ENCODE measurements at places on chromosomes 3 and 15.

DNA sequence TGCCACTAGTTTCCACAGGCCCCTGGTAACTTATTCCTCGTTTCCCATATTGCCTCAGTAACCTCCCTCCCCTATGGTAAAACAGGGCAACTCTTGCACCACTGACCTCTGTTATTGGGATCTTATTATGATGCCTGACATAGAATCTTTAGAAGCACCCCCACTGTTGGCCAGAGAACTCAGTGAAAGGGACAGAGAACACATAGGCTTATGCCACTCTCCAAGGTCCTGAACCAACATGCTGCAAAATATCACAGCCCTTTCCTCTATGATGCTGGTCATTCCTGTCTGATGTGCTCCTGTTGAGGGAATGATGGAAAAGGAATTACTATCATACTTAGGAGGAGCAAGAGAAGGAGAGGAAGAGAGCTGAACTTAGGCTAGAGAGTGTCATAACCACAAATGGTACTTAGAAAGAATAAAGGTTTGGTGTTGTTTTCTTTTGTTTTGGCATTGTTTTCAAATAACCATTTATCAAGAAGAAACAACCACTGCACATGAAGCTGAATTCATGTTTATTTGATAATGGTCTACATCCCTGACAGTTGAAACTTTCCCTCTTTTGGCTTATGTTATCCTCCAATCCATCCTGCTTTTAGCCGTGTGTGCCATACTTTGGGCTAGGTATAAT is 330.2 kb downstream of the EPHB1 start:
- DNase-seq, result no peak

DNA sequence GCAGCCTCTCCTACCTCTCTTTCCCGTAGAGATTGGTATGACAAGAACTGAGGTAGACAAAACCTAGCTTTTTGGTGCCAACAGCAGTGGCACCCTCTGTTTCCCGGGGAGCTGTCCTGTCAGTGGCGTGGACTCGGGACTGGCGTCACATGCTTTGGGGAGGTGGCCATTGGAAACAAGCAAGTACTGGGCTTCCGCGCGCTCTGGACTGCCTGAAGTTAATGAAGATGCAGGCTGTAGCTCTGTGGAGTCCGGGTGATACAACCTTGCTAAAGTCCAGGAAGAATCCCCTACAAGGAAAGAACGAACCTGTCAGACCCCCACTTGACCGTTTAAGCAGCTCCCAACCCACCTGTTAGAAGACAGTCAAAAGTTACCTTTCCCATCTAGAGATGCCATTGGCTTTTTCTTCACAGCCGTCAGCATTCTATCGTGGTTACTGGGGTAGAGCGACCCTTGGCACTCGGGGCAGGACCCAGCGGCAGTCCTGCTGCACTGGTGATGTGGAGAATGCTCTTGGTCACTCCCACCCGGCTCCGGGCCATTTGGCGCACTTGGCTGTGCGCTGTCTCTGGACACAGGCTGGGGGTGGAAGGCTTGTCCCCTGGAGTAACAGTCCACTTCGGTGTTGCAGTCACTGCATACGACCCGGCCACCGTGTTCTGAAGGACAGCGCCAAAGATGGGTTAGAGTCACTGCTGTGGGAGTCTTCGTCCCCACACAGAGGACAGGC is 120.5 kb downstream of the LRIG1 start:
- no peak for DNase-seq

GRCh38 chr15:74830868-74831267 is 4.4 kb downstream of the CPLX3 start:
- DNase-seq, result no peak

DNA sequence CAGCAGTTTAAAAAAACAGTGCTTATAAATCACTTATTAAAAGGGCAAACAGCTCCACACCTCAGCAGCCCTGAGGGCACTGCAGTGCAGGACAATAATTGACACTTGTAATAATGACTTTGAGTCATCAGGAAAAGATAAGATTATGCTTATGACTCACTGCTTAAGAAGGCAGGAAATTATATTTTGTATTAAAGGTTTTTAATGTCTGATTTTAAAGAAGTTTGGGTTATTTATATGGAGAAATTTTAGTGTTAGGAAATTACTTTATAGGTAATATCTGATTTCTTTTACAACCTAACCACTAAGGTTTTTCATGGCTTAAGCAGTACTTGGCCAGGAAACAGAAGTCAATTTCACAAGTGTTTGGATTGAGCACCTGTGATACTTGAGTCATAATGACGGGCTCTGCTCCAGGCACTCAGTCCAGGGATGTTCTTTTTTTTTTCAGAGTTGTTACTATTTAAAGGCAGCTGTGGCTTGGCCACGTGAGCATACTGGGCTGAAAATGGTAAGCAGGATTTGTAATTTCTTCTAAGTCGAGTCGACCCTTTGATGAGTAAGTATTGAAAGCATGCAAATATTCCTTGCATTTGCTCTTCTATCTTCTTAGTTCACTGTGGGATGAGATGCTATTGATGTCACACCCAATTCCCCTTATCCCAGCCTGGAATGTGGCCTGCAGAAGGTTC is 21.6 kb upstream of the SLC6A20 start:
- DNase-seq, result no peak

GRCh38 chr15:84633311-84634227 is 20.5 kb downstream of the WDR73 start:
- peak; percentile 50 for DNase-seq

DNA sequence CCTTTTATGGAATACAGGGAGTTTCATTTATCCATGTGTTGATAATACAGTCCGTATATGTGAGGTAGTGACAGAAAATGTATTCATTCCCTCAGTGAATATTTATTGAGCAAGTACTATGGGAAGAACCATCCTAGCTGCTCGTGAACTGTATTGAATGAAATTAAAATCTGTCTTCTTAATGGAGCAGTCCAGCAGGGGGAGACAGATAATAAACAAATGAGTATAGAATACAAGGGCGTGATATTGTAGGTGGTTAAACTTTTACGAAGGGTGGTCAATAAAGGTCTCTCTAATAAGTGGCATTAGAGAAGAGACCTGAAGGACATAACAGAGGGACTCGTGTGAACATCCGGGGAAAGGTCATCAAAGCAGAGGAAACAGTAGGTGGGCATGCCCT is 62.7 kb upstream of the OSTN start:
- DNase-seq, result no peak

DNA sequence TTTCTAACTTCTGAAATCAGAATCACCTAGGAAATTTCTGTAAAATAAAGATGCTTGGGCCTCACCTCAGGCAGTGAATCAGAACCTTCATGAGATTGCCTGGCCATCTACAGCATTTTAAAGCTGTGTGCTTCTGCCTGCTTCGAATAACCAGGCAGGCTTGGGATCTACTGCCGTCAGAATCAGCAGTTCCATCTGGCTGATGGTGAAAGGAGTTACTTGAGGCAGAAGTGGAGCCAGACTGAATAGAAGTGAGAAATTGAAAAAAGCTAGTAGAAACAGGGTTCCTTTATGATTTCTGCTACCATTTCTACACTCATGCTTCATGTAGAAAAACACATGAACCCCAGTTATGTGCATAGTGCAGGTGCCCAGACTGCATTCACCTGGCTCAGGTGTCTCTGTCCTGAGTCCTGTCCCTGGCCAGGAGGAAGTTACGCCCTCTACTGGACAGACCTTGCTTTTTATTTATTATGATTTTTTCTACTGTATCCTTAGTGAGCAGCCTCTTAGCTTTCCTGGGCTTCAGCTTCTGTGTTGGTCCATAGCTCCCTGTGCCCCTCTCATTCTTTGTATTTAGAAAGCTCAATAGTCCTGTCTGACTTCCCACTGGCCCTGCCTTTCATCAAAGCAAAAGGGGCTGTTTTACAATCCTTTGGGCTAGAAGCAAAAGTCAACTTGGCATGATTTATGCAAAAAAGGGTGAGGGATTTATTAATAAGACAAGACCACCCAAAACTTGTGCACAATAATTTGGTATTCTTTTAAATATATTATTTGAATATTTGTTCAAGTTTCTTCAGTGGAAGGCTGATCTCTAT is 200.8 kb upstream of the GOLGA6L4 start:
- DNase-seq, result no peak

- no peak for DNase-seq
These were observed 230.7 kb downstream of the SATB1 start for GRCh38 chr3:18194431-18194830.

GRCh38 chr3:135564696-135565095 is 400.8 kb upstream of the PPP2R3A start:
- no peak for DNase-seq

- DNase-seq, result no peak
These were observed 17.0 kb upstream of the ITGB5 start for GRCh38 chr3:124903896-124904834.

DNA sequence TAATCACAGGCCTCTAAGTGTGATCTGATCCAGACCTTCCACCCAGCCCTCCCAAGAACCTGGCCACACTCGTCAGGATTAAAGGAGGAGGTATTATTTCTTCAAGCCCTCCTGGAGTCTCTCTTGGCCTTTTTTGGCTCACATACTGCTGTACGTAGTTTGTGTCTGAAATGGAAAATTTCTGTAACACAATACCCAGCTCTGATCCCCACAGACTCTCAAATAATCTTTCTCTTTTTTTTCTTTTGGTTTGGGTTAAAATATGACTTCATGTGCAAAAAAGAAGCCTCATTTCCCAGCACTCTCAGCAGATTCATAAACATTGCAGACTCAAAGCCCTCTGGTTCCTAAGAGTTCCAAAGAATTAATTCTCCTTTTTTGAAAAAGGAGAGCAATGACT is 96.5 kb upstream of the PHLDB2 start:
- no peak for DNase-seq

GRCh38 chr3:62525281-62525680 is 151.9 kb upstream of the FEZF2 start:
- no peak for DNase-seq

- DNase-seq, result no peak
These were observed 408.6 kb downstream of the GBE1 start for GRCh38 chr3:81352867-81353266.

- DNase-seq, result no peak
These were observed 30.4 kb upstream of the TMCO5A start for GRCh38 chr15:37903919-37904625.

- DNase-seq, result no peak
These were observed 23.8 kb upstream of the CORO2B start for GRCh38 chr15:68554721-68555678.

GRCh38 chr15:79007066-79007465 is 62.2 kb upstream of the CTSH start:
- no peak for DNase-seq

GRCh38 chr3:41198526-41198925 is 779 bp upstream of the CTNNB1 start:
- no peak for DNase-seq

GRCh38 chr3:45311953-45312801 is 76.2 kb upstream of the LARS2 start:
- DNase-seq, result no peak

DNA sequence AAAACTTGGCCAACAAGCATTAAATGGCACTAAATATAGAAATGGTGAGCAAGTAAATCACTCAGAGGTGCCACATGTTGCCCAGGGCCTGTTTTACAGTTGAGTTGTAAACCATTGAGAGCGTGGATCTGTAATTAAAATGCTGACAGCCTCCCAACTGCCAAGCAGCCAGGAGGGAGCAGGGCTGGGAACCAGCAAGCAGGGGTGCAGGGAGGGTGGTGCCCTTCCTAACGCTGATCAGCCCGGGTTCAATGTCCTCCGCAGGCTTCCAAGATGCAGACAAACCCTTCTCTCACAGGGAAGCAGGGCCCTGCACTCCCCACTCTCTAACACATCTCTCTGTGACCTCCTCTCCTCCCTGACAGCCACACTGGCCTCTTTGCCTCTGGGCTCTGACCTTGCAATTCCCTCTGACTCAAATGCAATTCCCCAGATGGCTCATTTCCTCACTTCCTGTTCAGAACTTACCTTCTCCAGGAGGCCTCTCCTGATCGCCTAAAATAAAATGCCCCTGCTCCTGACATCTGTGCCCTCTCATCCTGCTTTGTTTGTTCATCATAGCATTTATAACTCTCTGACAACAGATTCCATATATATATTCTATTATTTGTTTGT is 40.0 kb downstream of the WNT7A start:
- DNase-seq, result no peak

DNA sequence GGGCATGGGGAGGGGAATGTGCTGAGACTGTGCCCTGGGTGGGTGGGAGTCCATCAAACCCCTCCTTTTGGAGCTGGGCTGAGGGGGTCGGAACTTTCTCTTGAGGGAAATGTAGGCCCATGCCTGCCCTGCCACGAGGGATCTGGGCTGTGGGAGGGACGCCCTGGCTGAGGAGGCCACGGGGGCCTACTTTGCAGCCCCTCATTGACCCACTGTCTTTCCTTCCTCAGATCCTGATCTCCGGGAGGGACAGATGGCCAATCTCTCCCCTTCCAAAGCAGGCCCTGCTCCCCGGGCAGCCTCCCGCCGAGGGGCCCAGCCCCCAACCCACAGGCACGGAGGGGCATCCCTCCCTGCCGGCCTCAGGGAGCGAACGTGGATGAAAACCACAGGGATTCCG is 25.3 kb downstream of the LOXL1 start:
- no peak for DNase-seq

- DNase-seq, result no peak
These were observed 36.0 kb downstream of the PSTPIP1 start for GRCh38 chr15:77030928-77031375.

DNA sequence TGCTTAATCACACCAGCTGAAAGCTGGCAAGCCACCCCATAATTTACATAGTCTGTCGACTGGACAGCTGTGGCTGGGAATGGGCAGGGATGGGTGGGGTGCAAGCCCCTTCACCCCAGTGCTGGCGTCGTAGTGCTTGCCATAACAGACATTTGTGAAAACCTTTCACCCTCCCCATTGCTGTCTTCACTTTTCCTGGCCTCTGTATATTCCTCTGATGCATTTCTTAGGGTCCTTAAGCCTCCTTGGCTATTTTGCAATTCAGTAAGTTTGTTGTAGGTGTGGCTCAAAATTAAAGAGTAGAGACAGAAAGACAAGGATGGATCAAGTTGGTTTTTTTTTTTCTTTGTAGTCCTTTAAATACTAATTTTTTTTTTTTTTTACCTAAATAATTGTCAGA is 383.3 kb upstream of the MCTP2 start:
- DNase-seq, result no peak

DNA sequence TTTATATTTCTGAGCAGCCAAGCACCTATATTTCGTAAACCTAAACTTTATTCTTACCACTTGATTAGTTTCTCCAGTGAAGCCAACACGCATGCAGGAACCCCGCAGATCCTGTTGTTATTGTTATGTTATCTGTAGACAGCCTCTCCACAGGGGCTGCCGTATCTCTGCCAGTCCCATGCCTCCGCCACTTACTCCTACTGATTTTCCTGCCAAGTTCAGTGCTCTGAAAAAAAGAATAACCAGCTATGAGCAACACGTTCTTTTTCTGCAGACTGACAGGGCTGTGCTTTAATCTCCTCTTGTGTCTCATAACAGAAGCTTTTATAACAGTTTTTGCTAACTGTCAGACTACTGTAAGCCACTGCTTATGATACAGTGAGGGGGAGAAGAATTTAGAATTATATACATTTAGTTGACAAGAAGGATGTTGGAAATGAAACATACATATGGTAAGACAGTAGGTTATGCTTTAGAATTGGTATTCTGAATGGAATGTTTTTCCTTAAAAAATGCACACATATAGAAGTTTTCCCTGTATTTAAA is 347.4 kb downstream of the SI start:
- no peak for DNase-seq

GRCh38 chr3:168801794-168802193 is 706.1 kb upstream of the GOLIM4 start:
- DNase-seq, result no peak
